Ureter (tissue), 1 donor: ENCODE measurements at places on chromosomes 3 and 15. TPM values are rescaled to one million over a fixed set of nuclear protein-coding genes. Genes with fewer than 3 reads are reported as not detected.

DNA sequence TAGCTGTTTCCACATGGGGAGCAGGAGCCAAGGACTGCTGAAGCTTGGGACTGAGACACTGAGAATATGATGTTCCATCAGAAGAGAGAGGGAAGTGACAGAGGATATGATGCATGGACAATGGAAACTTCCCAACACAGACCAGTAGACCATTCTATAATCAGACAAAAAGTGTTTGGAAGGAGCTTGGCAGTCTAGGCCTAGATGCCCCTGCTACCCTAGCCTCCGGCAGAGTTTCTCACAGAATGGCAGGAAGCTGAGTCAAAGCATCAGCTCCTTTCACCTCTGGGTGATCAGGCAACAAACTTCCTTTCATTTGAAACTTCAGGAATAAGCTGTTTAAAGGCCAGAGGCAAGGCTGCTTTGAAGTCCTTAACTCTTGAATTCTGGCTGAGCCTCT lies 222.0 kb downstream of the NEK10 start:
- no peak for DNase-seq

DNA sequence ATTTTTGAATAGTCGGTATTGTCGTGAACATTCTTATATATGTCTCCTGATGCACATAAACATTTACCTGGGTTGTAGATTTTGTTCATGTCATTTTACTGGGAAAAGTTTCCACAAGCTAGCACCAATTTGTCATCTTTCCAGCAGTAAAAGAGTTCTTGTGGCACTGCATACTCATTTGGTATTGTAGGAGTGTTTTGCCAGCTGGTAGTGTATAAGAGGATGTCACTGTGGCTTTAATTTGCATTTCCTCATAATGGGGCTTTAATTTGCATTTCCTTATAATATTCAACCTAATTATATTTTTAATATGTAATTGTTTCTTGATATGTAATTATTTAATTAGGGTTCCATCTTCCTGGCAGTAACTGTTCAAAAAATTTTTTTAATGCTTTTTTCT lies 21.2 kb upstream of the TNFSF10 start:
- no peak for DNase-seq

DNA sequence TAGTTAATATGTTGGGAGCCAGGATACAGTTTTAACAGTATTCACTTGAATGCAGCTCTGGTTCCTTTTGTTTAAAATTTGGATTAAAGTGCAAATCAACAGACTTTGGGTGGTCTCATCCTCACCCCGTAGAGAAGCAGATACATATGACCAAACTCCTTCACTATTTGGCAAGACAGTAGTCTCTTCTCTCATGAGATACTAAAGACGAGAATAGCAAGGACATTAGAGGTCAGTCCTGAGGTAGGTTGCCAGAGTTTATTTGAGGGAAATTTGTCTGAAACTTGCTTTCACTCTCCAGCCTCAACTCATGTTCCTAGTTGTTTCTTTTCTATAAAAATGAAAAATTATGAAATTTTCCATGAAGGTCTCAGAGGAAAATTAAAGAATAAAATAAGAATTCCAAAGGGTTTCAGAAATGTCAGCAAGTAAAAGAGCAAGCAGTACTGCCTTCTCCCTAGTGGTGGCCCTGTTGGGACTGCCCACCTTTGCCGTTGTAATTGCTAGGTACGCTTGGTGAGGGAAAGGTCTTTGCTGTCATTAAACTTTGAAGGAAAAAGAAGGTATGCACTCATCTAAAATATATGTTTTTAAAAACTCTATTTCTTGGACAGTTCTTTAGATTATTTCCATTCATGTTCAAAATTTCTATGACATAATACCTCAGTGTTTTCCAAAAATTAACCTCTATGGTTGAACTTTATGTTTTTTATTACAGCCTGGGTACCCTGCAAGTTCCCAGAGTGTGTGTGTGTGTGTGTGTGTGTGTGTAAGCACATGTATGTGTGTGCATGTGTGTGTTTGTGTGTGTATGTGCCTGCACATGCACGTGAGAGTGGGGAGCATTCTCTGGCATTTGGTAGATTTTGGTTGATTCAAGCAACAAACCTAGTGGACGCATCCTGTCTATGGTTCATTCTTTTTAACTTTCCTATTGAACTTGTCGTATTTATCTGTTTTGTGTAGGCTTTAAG lies 111.4 kb downstream of the CMSS1 start:
- no peak for DNase-seq

DNA sequence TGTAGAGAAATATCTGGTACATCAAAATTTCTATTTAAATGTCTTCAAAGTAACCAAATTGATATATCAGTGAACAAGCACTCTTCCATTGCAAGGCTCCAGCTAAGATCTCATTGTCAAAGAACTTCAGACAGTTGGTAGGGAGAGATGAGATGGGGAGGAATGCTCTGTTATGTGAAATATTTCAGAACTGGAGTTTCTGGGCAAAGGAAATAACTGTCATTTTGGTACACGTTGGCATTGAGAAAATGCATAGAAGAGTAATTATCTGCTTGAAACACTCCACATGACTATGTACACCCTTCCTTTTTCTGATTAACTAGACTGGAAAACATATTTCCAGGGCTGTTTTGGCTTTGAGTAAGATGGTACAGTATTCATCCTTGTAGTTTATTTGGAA lies 297.5 kb upstream of the RASGRP1 start:
- DNase-seq: no peak

ROBO2 gene
- total RNA-seq: 0.39 TPM

KCNMB3 gene
- total RNA-seq: 5.9 TPM
